ENCODE measurements at places on chromosomes 11 and 22.

DNA sequence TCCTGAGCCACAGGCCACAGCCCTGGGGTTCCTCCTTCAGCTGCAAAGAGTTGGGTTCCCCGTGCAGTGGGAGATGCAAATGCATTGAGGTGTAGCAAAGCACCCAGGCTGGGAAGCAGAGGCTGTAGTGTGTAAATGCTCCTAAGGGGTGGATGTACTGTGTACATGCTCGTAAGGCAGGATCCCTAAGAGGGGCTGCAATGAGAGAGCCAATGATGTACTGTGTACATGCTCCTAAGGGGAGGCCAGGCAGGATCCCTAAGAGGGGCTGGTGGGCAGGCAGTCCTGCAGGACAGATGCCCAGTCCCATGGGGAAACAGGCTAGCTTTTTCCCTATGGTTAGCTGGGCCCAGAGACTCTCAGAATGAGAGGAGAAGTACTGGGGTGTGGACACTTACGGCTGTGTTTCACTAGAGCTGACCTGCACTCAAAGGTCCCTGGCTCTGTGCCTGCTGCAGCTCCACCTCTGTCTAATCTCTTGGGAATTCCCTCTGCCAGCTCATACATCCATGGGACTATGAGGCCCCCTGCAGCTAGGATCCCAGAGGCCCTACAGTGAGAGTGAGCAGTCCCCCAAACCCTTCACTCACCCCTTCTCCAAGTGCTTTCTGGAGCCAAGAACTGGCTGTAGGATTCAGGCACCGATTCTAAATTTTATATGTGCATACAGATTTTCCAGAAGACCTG is 261.9 kb upstream of the LUZP2 start:
- DNase-seq: no peak

- no peak for DNase-seq
Observed at GRCh38 chr11:64670975-64671374, 52.0 kb downstream of the NRXN2 start.

- DNase-seq: no peak
Observed at GRCh38 chr22:46589871-46590271, 30.3 kb upstream of the GRAMD4 start.

GRCh38 chr11:112499153-112499880 is 238.7 kb upstream of the PLET1 start:
- DNase-seq: no peak

GRCh38 chr22:36659762-36660509 is 43.6 kb downstream of the CACNG2 start:
- peak; percentile 20 for DNase-seq

DNA sequence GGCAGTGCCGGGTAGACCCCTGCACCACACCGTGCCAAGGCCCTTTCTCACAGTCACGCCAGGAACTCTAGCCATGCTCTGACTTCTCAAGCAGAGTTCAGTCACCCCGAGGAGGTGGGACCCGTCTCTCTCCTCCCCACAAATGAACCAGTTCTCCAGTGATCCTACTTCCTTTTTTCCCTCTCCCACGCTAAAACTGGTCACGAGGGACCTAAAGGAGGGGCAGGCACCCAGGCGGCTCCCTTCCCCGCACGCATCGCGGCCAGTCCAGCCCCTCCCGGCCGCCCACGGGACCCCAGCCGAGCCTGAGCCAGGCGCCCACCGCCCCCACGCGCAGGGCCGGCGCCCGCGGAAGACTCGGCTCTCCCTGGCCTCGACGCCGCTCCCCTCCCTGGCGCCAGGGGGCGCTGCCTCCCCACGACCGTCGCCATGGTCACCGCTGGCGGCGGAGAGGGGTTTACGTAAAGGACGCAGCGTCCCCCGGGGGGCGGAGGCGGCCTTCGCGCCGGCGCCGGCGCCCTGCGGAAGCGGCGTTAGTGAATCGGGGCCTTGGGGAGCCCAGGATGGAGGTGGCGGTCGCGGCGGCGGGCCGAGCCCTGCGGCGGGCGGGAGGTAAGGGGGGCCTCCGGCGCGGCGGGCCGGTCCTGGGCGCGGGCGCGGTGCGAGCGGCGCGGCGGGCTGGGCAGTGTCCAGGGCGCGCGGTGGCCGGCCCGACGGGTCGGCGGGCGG is at the start of gene DAGLA:
Gene DAGLA (plus strand): TSS at position 499 of the 729 bp plus-strand sequence. CDS start 39,765 bp downstream, outside the sequence.
- no peak for DNase-seq
